Stimulated activated CD8-positive, alpha-beta memory T cell treated with anti-CD3 and anti-CD28 coated beads, Interleukin-7, amount 100 ng/mL, for 48 hours (primary cell): ENCODE measurements at places on chromosomes 11 and 22.

GRCh38 chr11:64007160-64007628 lies 21.0 kb downstream of the OTUB1 start:
- no peak for DNase-seq

GRCh38 chr11:131677828-131678470 lies 307.5 kb downstream of the NTM start:
- DNase-seq: no peak

DNA sequence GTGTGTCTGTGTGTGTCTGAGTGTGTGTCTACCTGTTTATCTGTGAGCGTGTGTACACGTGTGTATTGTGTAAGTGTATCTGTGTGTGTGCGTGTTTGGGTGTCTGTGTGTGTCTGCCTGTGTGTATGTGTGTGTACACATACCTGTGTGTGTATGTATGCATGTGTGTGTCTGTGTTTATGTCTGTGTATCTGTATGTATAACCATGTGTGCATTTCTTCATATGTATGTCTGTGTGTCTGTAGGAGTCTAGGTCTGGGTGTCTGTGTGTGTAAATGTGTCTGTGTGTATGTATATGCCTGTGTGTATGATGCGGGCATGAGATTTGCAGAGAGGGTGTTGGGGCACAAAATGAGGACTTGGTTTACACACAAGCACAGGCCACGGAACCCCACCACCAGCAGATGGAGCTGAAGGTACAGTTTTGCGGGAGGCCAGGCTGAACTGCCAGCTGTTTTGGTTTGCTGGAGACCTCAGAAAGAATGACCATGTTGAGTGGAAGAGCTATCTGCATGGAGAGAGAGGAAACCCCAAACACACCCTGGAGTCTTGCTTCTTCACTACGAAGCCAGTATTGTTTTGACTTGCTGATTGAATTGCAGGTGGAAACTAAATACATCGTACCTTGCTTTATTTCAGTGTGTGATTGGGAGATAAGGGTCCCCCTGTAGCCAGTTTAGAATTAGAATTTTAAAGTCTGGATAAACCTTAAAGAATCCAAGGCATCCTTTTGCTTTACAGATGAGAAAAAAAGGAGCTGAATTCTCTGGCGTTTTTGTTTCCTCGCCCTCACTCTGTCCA lies 497.2 kb downstream of the NTM start:
- no peak for DNase-seq

DNA sequence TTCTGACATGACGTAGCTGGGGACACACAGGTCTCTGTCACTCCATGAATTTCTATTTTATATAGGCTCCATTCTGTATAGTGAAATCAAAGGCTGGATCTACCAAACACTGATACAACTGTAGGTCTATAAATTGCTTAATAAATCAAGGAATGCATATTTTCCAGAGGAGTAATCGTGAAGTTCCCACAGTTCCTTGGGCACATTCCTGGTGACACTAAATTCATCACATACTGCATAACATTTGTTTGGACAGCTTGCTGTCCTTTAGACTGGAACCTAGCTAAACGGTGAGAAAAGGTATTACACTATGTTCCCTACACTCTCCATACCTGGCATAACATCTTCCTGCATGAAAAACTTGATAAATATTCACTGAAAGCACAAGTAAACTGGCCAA lies 41.6 kb upstream of the UCP3 start:
- no peak for DNase-seq

DNA sequence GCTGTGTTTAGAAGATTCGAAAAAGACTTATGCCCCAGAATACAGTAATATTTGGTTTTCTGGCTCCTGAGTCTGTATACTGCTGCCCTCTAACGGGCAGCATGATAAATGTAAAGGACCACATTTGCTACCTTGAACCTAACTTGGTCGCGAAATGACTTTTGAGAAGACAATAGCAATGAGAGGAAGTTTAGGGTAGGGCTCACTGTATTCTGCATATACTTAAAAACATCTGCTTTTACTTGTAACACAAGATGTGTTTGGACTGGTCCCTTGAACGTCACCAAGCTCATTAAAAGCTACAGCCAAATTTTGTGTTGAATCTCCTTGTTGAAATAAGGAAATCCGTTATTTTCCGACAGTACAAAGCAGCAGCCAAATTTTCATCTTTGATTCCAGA lies 309.1 kb downstream of the SWAP70 start:
- DNase-seq: no peak

DNA sequence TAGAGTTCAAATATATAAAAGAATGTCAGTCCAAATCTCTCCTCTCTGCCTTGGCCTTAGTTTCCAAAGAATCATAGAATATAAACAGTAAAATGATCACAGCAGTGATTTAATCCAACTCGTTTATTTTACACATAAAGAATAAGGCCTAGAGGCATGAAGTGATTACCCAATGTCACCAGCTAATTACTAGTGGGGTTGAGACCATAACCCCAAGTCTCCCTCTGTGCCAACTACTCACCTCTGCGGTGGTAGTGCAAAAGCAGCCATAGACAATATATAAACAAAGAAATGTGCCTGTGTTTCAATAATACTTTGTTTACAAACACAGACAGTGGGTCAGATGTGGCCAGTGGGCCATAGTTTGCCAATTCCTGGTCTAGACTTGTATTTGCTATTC lies 96.6 kb upstream of the FAT3 start:
- no peak for DNase-seq

DNA sequence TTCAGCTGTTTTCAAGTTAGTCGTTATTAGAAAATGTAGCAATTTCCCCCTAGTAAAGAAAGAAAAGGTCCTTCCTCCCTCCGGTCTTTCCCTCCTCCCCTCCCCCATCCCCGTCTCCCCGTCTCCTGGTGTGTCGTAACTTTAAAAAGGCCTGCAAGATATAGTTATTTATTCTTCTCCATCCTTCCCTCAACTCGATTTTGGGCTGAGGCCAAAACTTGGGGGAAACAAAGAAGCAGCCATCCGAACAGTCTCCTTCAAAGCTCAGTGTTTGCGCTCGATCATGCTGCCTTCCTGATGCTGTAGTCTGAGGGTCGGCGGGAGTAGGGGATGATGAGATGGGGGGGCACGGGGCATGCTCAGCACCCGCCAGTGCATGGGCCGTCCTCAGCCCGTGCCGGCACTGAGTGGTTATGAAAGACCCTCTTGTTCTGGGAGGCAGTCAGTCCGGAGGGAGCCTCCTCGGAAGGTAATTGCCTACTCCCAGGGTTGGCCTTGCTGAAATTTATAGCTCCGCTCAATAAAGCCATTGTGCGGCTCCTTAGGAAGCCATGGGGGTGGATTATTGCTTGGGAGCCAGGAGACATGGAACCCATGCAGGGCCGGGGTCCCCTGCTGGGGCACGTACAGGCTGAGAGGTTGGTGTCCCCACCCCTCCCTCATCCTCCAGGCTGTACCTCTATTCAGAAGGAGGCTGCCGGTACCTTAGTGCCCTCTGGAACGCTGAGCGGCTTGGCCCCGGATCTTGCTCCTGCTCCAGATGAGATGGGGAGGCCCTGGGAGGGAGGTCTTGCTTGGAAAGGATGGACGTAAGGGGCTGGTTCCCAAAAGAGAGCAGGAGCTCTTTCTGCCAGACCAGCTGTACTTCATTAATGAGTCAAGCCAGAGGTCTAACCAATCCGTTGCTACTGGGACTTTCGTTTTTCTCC lies 212.7 kb upstream of the CADM1 start:
- no peak for DNase-seq

DNA sequence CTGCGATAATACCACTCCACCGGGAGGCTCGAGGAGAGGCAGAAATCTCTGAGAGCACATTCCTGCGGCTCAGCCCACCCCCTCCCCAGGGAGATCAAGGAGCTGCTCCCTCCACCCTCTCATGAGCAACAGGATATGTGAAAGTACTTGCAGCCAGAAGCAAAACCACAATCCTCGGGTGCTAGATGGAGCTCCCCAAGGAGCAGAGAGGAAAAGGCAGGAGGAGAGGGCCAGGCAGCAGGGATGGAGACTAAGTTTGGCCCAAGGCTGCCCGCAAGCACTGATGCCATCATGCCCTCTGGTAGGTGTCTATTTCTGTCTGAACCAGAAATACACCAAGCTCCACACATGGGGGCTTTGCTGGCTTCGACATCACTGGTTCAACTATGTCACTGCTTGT lies 22.3 kb downstream of the VPS37C start:
- no peak for DNase-seq

DNA sequence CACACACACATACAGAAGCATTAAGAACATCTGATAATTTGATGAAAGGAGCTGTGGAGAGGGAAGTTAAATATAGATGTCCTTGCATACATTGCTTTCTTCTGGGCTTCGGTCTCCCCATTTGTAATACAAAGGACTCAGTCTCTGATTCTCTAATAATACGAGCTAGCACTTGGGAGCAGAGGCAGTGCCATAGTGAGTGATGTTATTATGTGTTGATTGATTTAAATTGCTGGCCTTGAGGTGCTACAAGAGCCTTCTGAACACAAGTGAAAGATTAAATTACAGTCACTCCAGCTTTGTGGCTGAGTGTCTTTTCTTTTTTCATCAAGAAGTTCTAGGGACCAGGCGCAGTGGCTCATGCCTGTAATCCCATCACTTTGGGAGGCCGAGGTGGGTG lies 61.5 kb upstream of the HMGXB4 start:
- DNase-seq: no peak

DNA sequence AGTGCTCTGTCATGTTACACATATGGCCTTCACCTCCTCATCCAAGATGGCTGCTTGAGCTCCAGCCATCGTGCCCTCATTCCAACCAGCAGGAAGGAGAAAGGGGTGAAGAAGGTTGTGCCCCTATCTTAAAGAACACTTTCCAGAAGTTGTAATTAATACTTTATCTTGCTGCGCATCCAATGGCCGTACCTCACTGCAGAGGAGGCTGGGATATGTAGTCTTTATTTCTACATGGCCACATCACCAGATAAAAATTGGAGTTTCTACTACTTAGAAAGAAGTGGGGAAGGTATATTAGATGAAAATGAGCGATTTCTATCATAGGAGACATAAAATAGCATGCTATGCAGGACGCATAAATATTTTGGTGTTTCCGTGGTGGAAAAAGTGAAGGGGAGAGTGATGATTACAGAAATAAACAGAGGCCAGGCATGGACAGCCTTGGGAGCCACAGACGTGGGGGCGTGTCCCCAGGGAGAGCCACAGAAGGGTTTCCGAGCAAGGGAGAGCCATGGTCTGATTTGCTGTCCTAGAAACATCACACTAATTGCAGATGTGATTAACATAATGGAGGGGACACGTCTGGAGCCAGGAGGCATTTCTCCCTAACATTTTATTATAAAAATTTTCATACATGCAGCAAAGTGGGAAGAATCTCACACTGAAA lies 8.8 kb upstream of the MB start:
- no peak for DNase-seq

- DNase-seq: no peak
Observed at GRCh38 chr11:69567951-69568808, 72.8 kb upstream of the CCND1 start.

DNA sequence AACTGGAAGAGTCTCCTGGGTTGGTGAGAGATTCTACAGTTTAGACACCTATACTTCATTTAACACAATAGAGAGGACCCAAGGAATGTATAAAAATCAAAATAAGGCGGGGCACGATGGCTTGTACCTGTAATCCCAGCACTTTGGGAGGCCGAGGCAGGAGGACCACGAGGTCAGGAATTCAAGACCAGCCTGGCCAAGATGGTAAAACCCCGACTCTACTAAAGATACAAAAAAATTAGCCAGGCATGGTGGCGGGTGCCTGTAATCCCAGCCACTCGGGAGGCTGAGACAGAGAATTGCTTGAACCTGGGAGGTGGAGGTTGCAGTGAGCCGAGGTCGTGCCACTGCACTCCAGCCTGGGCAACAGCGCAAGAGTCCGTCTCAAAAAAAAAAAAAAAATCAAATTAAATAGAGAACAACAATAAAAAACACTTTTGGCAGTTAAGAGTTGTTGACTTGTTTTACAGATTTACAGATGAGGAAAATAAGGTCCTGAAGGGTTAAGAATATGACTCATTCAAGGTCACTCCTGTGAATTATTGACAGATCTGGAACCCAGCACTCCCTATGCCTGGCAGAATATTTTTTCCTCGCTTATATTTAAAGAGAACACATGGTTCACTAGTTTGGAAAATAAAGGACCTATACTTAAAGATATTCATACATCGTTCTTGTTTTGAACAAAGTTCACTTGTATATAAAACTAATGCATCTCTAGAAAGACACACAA lies 5.2 kb downstream of the LGR4 start:
- DNase-seq: no peak

- DNase-seq: no peak
Observed at GRCh38 chr11:80424012-80424695, 983.3 kb upstream of the TENM4 start.

DNA sequence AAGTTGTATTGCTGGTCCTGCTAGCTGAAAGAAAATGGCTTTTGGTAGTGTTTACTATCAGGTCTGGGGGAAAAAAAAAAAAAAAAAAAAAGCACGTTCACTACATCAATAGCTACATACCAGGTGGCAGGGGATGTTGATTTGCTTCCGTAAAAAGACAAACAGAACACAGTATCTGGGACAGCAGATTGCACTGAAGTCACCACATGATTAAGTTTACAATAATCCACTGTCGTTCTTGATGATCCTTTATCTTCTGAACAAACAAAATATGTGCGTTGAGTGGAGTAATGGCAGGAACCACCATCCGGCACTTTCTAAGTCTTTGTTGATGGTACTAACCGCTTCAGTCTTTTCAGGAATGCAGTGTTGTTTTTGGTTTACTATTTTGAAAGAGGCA lies 48.7 kb downstream of the DDX6 start:
- no peak for DNase-seq

DNA sequence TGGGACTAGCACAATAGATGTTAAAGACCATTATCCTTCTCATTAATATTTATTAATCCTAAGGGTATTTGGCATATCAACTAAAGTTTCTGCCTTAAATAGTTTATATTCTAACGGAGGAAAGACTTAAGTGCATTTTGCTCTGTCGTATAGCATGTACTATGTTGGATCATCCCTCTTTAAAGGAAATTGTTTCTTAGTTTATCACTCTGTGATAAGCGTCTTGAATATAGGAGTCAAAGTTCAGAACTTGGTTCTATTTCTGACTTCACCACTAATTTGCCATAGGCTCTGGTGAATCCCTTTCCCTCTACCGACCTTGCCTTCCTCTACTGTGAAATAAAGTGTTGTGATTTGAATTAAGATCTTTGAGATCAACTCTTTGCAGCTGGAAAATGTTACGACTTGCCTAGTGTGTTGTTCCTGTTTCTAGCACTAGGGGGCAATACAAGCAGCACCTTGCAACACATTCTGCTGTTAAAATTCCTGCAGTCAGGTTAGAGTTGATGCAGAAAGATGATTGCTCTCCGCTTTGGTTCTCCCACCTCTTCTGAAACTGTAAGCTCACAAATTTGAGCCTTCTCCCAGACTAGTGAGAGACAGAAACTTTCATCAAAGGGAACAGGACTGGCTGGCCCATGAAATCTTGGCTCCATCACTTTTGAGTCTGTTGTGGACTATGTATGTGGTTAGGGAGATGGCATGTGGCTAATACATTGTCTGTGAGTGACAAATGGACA lies 27.8 kb upstream of the ZNRF3 start:
- no peak for DNase-seq

- no peak for DNase-seq
Observed at GRCh38 chr11:109708184-109708583, 286.2 kb downstream of the C11orf87 start.

- no peak for DNase-seq
Observed at GRCh38 chr11:72132646-72133045, 2.9 kb upstream of the FOLR3 start.

GRCh38 chr11:96293109-96293508 lies 49.9 kb downstream of the MAML2 start:
- no peak for DNase-seq
